ENCODE measurements at places on chromosomes 13 and 19.

GRCh38 chr13:101127741-101128353, 288.5 kb downstream of the NALCN start:
- DNase-seq: peak; percentile 41

DNA sequence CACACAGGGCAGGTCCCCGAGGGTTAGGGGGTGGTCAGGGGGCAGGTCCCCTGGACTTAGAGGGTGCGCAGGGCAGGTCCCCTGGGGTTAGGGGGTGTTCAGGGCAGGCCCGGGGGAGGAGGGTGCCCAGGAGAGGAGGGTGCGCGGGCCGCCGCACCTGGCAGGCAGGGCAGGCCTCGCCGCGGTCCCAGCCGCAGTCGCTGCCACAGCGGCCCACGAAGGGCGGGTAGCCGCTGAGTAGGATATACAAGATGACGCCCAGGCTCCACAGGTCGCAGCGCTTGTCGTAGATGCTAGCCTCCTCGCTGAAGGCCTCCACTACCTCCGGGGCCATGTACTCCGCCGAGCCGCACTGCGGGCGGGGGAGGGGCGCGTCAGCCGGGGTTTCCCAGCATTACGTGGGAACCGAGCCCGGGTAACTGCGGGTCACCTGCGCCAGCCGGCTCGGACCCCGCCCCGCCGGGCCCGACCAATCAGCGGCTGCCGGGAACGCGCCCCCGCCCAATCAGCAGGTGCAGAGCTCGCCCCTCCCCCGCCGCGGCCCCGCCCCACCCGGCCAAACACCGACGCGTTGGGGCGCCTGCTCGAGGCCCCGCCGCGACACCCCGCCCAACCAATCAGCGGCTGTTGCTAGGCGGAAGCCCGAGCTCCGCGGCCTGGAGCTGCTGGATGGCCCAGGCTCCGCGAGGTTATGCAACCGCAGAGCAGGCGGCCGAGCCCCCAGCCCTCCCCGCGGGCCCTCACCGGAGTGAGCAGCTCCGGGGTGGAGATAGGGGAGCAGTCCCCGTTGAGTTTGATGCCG, 9.2 kb downstream of the MKNK2 start:
- peak; percentile 100 for DNase-seq

DNA sequence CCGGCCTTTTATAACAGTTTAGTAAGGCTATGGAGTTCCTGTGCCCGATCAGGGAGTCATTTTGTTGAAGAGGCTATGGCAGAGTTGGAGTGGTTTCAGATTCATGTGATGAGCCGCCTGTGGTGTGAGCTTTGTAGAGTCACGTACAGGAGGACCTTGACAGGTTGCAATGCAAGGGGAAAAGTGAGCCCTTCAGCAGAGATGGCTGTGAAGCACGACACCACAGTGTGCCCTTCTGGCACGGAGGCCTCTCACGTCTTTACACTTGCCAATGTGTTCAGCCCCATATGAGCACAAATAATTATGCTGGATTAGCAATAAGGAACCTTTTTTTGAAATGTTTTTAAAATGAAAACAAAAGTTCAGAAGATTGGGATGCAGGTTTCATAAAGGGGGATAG, 499.8 kb downstream of the LIG4 start:
- DNase-seq: no peak

DNA sequence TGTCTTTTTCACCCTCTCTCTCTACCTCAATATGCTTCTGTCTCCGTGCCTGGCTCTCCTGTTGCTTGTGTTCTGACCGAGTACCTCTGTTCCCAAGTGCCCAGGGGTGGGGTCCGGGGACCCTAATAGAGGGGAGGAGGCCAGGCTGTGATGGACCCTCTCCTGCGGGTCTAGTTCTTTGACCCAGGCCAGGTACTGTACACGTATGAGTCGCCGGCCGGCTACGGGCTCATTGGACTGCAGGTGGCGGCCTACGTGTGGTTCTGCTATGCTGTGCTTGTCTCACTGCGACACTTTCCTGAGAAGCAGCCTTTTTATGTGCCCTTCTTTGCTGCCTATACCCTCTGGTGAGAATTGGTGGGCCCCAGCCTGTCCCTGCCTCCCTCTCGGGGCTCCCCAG, 4.4 kb downstream of the TMEM145 start:
- no peak for DNase-seq

DNA sequence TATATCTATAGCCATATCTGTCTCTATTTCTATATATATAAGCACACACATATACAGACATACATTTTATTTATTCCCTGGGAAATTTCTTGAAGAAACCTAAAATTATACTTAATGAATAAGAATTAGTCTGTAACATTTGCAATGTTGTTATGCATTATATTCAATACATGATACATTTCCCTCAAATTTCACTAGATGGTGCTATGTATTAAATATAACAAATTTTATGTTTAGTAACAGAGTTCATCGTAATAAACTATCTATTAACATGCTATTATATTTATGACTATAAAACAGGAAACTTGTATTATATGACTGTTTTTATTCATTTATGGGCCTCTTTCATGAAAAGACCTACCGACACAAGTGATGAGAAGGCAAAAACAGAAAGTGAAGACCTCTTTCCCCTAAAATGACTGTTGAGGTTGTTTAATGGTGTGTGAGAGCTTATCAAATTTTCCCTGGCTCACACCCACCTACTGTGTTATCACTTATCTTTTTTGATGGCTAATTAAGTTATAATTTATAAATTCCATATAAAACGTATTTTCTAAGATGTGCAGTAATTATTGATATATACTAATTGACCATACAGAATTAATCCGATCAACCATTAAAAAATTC, 881.9 kb downstream of the SLITRK6 start:
- no peak for DNase-seq

- DNase-seq: no peak
Observed at GRCh38 chr19:6718741-6719539, 1.5 kb downstream of the C3 start.

- DNase-seq: no peak
Observed at GRCh38 chr13:97234236-97234635, 12.1 kb downstream of the MBNL2 start.

GRCh38 chr13:47085346-47085745, 188.5 kb upstream of the HTR2A start:
- no peak for DNase-seq

DNA sequence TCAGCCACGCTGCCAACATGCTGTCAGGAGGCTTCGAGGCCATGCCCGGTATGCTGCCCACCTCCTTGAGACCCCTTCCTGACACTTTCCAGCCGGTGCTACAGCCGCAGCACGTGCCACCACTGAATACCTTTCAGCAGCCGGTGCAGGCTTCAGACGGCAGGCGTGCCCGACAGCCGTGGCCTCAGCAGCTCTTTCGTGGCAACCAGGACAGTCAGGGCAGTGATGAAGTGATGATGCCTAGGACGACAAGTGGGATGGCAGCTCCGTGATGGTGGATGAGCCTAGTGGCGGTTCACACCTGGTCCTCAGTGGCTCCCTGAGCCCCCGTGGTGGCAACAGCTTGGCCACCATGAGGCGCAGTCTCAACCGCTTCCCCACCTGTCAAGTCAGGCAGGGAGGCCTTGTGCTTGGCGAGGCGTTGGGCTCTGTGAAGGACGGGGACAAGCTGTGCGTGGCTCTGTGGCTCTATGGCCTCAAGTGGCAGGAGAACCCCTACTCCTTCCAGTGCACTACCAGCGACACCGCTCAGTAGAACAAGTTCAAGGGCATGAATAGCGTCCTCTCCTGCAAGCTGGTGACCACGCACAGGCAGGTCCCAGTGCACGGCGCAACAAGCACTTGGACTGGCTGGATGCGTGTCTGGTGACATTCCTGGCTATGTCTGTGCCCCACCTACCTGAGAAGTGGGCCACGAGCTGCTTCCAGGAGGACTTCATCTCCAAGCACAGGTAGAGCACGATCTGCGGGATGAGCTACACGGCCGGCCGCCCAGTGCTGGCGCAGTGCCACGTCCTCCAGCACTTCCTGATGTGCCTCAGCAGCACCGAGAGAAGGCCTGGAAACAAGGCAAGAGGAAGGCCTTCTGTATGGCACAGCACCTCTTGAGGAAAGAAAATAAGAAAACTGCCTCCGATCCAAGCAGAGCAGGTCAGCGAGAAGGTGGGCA, 18.2 kb upstream of the ZNF14 start:
- no peak for DNase-seq

DNA sequence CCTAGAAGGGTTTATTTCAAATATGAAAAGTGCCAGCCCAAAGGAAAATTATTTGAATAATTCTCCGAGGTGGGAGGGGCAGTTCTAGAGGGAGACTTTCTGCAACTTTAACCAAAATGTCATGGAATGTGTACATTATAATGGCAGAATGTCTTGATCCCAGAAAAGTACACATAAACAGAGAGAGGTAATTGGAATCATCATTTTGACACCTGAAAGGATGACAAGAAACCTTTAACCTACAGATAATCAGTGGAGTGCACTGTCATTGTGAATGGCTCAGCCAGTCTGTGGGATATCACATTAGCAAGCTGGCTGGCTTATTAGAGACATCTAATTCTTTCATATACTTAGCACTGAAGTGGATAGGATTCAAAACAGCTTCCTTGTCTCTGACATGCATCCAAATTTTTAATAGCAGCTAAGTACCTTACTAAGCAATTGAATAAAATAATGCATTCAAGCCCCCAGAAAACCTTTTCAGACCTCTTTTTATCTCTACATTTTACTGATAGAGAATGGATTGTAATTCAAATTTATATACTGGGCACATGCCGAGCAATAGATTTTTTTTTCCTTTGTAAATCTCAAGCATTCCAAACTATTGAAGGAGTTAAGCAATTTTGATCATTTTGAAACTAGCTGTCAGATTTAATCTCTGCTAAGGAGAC, 468.6 kb downstream of the COG6 start:
- DNase-seq: no peak

GRCh38 chr13:99528547-99528946, 27.3 kb downstream of the TM9SF2 start:
- DNase-seq: no peak

- DNase-seq: no peak
Observed at GRCh38 chr13:87302931-87303330, 368.2 kb upstream of the SLITRK5 start.

GRCh38 chr19:46746281-46747057, at the start of gene STRN4:
STRN4 (minus strand) TSS chr19:46746450; CDS start chr19:46746430, 20 bp downstream.
- peak; percentile 39 for DNase-seq

Measured in T-helper 2 cell (primary cell).